Fibroblast of skin of abdomen (primary cell): ENCODE measurements at places on chromosomes 7 and 10.

DNA sequence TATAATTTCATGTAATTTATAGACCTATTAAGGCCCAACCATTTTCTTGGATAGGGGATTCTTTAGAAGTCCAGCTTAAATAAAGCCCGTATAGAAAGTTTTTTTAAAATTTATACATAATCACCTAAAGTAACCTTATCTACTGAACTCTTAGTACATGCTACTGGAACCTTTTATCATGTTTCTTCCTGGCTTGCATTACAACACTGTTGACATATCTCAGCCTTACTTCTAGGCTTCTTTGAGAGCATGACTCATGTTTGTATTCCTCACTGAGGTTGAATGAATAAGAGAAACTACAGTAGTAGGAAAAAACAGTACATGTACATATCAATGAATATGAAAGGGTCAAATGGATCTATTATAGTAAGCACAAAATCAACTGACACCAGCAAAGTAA lies 8.2 kb upstream of the MAGI2 start:
- peak; percentile 64 for DNase-seq

GRCh38 chr10:80199828-80200227 lies 5.5 kb downstream of the ANXA11 start:
- DNase-seq, result no peak

GRCh38 chr7:103851357-103851756 lies 138.1 kb downstream of the RELN start:
- DNase-seq, result peak; percentile 12

- no peak for DNase-seq
Observed at GRCh38 chr10:91299999-91300575, 79.6 kb downstream of the PCGF5 start.

DNA sequence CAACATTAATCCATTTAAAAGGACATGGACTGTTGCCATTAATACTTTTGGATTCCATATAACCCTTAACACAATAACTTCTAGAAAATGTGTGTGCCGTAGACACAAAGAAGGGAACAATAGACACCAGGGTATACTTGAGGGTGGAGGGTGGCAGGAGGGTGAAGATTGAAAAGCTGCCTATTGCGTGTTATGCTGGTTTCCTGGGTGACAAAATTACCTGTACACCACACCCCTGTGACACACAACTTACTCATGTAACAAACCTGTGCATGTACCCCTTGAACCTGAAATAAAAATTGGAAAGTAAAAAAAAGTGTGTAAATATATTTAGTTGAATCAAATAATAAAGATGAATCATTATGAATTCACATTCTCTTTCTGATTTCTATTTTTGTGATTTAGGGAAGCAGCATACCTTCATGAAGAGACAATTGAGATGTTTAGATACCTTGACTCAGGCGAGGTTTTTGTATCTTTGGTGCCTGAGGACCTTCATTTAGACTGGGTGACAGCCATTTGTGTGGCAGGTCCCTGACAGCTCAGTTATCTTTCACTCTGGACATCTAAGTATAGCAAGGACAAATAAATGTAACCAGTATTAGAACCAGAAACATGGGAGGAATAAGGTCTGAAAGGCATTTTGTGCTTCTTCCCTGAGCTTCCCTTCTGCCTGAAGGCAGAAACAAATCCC lies 28.7 kb downstream of the GIMAP8 start:
- no peak for DNase-seq

- DNase-seq, result no peak
Observed at GRCh38 chr7:141976524-141977245, 3.1 kb upstream of the TAS2R38 start.
